ENCODE measurements at places on chromosomes 12 and 14.

DNA sequence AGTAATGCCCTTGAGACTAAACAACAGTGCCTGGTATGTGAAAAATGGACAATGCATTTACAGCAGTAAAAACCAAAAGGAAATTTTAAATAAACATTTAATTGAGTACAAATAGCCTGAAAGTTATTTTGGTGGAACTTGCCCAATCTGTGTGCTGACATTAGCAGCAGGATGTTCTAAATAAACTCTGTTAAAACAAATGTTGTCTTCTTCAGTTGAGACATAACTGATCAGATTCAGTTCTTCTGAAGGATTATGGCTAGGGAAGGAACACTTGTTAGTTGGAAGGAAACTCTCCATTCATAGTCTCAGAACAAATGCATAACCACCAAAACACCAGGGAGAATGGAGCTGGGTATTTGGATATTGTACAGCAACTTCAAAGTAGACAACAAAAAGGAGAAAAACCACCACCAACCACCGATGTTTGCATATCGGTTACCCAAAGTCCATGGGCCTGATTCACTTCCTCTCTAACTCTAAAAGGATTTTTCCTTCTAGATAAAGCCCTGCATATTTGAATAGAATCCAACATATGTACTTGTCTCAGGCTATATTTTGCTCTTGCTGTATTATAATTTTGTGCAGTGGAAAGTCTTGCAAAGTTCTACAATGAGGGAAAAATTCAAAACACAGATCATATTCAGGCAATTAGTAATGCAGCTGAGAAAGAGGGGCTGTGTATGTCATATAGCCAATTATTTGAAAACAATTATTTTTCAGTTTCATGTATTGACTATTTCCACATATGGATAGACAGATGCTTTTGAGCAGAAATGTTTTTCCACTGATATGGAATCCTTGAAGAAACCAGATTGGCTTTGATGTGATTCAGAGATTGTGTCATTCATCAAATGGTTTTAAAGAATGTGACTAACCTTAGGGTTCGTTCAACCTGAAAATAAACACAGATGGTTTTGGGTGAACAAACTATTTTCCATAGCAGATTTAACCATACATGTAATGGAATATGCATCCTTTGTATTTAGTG is 152.2 kb upstream of the BMP4 start:
- peak; percentile 95 for DNase-seq

DNA sequence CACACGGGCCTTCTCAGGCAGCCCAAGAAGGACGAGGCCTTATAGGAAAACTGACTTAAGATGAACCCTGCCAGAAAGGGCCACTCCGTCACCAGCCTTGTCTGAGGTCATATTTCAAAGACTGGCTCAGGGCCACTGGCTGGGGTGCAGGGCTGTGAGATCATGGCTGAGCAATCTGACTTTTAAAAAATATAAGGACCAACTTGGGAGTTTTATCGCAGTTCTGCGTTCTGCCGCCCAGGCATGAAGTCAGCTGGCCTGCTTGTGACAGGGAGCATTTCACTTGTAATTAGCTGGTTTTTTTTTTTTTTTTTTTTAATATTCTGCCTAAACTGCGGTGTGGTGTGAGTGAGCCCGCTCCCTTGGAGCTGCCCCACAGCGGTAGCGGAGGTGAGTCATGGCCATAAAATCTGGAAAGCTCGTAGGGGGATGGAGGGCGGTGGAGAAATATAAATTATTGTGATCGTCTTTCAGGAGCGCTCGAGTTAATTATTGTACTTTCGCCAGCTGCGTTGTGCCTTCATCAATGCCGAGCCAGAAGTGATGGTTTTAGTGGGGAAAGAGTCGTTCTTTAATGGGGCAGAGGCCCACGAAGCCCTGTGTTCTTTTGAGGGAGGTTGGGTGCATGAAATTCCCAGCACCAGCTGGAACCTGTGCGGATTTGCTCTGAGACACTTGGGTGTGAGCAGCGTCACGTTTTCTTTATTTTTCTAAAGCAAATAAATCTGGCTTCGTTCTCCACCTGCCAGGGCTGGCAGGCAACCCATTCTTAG is 231.9 kb downstream of the C12orf75 start:
- peak; percentile 89 for DNase-seq

GRCh38 chr12:111312016-111312415 is 56.9 kb downstream of the PHETA1 start:
- DNase-seq = no peak

DNA sequence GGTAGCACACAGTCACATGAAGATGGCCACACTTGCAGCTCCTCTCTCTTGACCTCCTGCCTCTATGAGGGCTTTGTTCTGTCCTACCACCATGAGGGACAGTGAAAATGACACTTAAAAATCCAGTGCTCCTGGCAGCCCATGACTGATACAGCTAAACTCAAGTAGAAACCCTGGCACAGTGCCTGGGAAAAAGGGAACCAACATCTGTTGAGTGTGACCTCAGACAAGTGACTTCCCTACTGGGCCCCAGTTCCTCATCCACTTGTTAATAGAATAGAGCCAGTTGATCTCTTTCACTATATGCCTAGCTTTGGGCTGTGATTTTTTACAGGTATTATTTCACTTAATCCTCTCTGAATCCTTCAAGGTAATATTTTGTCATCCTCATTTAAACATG is 4.8 kb downstream of the GUCY2C start:
- no peak for DNase-seq

DNA sequence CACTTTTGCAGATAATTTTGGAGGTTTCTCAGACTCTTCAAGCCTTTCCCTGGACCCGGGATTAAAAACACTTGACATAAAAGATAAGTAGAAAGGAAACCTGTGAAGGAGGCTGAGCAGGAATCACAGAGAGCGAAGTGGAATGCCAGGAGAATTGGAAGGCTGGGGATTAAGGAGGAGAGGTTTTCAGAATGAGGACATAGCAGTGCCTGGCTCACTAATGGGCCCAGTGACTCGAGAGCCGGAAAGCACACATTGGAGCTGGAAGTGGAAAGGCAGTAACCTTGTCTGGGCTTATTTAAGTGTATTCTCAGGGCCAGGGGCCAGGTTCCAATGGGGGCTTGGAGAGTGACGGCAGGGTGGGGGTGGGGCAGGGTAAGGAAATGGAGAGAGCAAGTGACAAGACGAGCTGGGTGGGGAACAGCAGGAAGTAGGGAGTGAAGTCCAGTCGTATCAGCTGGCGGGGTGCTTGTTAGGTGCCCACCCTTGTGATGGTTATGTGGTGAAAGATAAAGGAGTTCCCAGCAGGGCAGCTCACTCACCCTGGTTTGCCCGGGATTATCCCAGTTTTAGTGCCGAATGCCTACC is 13.1 kb downstream of the EVL start:
- DNase-seq = no peak

- no peak for DNase-seq
These were observed 7.6 kb downstream of the RPS6KL1 start for GRCh38 chr14:74915426-74915825.

- no peak for DNase-seq
These were observed 243.3 kb upstream of the KRR1 start for GRCh38 chr12:75754698-75755097.

DNA sequence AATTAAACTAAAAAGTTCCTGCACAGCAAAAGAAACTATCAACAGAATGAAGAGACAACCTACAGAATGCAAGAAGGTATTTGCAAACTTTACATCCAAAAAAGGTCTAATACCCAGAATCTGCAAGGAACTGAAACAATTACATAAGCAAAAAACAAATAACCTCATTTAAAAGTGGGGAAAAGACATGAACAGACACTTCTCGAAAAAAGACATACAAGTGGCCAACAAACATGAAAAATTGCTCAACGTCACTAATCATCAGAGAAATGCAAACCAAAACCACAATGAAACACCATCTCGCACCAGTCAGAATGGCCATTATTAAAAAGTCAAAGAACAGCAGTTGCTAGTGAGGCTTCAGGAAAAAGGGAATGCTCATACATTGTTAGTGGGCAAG is 15.2 kb downstream of the PDE6H start:
- DNase-seq = no peak

- no peak for DNase-seq
These were observed 9.9 kb upstream of the FICD start for GRCh38 chr12:108505129-108505528.

DNA sequence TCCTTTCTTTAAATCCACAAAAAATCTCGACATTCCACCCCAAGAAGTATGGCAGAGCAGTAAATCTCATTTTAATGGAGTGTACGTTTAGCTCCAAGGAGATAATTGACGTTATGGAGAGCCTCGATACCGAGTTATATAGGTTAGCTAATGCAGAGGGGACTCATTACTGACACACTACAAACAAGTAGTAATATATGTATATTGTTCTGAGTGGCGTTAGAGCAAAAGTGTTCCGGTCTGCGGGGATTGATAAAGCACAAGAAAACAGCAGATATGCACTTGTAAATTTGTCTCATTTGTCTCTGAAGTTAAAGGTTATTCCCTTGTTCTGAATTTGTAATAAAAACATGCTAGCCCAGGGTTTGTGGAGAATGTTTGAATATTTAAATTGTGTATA is 84.1 kb downstream of the BCL11B start:
- DNase-seq = no peak

DNA sequence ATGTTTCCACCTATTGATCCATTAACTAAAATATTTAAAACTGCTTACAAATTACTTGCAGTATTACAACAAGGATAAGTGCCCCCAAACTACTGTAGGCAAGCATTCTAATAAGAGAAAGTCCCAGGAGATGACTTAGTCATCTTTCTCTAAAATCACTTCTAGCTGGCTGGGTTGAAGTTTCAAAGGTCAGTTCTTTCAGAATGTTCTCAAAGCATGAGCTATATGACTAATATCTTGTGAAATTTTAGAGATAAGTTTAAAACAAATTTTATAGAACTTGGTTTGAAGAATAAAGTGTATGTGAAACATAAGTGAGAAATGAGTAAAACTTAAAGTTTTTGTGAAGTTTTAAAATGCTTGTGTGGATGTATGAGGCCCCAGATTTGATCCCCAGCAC is 24.3 kb upstream of the OR6J1 start:
- peak; percentile 43 for DNase-seq

- no peak for DNase-seq
These were observed 34.5 kb upstream of the GPR132 start for GRCh38 chr14:105099778-105100177.

GRCh38 chr14:22656945-22657731 is 13.0 kb upstream of the OR6J1 start:
- DNase-seq = peak; percentile 42

DNA sequence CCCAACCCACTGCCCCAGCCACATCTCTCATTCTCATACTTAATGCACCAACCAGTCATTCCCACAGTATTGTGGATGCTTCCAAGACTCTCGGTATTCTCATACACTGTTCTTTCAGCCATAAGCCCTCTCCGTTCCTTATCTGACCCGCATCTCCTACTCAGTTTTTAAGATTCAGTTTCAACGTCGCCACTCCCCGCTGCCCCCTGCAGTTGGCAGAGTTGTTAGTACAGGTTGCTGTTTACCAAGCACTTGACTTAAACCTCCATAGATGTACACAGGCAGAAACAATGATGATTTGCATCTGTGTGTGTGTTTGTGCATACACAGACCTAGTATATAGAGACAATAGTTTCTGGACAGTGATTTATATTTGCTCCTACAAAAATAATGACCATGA is 40.2 kb downstream of the PAH start:
- no peak for DNase-seq

DNA sequence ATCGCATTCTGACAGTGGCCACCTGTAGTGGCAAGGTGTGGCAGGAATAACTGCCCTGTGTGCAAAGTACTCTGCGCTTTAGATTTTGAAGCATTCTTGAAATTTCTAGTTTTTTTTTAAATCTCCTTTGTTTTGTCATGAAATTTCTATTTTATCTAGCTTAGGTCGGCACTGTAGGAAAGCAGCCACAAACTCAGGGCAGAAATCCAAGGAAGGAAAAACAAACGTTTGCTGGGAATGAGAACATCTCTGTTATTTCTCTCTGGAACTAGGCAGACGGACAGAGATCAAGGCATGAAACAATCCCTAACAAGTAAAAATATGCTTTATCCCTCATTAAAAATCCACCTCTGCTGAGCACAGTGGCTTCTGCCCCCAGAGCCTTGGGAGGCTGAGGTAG is 1.3 kb upstream of the NR2C1 start:
- no peak for DNase-seq

GRCh38 chr12:41441180-41441579 is 253.1 kb downstream of the PDZRN4 start:
- no peak for DNase-seq

DNA sequence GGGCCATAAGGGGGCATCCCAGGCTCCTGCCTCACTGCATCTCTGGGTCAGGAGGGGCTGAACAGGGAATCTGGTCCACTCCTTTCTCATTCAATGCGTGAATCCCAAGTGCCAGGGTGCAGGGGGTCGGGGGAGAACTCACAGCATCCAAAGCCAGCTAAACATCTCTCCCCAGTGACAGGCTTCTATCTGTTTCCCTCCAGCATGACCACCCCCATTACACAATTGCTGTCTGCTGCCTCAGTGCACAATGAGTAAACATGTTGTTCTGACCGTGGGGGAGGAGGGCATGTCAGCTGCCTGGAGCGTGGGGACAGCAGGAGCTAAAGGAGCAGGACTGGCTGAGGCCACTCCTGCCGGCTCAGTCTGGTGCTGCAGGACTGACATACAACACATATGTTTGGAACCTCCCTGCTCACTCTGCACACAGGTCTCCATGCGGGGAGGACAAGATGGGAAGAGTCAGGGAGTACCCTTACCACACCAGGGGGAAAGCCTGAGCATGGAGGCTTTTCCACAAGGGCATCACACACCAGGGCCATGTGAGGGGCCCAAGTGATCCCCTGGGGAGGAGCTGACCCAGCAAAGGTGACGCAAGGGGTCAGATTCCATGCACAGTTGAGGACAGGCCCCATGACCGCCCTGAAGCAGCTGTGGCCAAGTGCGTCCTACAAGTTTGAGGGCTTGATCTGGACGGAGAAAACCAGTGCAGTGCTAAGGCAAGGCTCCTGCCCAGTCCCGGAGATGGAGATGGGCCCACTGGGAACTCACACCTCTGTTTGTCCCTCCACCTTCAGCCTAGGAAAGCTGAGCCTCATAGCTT is 1.4 kb downstream of the TNS2 start:
- DNase-seq = no peak

DNA sequence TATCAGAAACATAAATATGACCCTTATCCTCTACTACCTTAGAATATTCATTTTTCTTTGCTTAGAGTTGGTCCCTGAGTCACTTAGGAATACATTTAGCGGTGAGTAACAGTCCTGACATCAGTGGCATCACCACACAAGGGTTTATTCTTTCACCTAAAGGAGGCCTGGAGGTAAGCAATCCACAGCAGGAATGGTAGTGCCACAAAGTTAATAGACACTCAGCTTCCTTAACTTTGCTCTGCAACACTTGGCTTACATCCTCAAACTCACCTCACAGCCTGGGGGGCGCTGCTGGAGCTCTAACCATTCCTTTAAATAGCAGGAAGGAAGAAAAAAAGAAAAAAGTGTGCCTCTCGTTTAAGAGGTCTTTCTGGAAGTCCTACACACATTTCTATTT is 29.1 kb downstream of the BBOF1 start:
- DNase-seq = no peak
